ENCODE measurements at places on chromosomes 2 and 18.
A peak's percentile ranks its signal among the peaks of the same experiment; 100 is the strongest.

- DNase-seq = no peak
These were observed 73.5 kb downstream of the CCBE1 start for GRCh38 chr18:59623456-59624368.

- DNase-seq = no peak
These were observed 3.8 kb upstream of the ZNF24 start for GRCh38 chr18:35348001-35348400.

DNA sequence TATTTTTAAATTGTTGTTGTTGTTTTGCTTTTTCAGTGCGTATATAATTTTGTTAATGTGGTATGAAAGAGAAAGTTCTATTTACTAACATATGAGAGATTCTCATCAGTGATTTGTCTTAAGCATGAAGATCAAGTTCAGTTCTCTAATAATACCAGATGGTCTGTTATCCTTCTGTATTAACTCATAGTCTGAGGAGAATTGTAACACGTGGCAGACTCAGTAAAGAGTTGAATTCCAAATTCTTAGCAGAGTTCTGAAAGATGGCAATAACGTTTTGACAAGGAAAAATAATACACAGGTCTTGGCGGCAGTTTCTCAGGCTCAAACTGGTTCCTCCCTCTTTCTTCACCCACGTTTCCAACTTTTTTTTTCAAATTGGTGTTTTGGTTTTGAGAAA, 17.2 kb upstream of the COL3A1 start:
- no peak for DNase-seq

DNA sequence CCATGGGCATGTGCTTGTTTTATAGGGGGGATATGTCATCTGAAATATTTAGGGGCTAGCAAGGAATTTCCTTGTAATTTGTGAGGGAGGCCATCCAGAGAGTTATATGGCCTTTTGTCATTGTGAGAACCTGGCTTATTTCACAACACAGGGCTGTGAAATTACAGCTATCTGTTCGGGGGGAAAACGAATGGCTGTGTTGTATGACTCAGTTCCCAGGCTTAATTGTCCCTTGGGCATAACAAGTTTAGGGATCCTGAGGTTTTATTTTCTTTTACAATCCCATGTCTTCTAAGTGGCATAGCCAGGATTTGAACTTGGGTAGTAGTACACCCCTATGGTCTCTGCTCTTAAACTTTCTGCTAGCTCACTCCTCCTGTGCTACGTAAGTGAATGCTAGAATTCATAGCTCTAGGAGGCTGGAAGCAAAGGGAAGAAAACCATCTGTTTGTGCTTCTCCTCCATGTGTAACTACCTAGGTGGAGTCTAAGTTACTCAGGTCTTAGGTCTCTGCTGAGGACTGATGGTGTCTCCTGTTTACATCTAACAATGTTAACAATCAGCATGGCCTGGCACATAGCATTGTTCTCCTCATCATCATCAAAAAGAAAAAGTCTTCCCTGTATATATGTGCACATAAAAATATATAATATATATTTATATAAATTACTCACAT, 53.8 kb downstream of the SKA1 start:
- DNase-seq = no peak

- no peak for DNase-seq
These were observed 1.2 kb downstream of the STON1 start for GRCh38 chr2:48531141-48531648.

DNA sequence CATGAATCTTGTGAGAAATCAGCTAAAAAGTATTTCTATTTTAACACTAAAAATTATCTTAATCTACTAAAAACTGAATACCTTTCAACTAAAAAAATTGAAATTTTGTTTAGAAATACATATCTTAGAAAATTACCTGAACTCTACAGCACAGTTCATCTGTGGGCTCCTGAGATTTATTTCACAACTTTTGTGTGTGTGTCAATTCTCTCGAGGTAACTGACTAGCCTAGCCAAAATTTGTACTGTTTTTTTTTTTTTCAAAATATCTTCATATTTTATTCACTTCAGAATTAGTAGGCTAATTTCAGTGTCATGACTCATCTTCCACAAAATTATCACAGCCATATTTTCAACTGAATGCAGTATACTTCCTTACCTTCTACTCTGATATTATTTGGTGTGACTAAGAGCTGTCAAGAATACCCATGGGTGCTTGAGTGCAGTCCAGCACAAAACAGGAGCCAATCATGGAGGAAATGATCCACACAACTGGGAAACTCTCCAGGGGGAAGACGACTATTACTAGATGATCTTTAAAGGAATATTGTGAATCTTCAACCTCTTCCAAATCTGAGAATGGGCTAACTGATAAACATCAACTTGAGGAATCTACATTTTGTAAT, 174.6 kb downstream of the ZNF385B start:
- DNase-seq = no peak

- no peak for DNase-seq
These were observed 1.7 kb downstream of the CYBRD1 start for GRCh38 chr2:171524018-171524401.

- DNase-seq = no peak
These were observed 9.3 kb downstream of the NCK2 start for GRCh38 chr2:105754011-105754410.

- peak; percentile 46 for DNase-seq
These were observed 884.8 kb downstream of the EPHA4 start for GRCh38 chr2:220687231-220687843.

DNA sequence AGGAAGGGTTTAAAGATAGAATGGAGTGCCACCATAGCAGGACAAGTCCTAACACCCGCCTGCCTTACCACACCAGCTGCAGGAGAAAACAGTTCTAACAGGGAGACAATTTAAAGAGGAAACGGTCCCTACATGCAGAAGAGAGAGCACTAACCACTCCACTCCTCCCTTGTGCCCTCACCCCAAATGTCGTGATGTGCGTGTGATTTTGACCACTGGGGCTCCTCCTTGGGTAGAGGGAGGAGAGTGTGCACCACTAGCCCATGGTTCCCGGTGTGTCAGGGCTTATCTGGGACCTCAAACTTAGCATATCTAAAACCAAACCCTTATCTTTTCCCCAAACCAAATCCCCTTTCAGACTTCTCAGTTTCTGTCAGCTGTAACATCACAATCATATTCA, 105.5 kb upstream of the CCDC68 start:
- no peak for DNase-seq

DNA sequence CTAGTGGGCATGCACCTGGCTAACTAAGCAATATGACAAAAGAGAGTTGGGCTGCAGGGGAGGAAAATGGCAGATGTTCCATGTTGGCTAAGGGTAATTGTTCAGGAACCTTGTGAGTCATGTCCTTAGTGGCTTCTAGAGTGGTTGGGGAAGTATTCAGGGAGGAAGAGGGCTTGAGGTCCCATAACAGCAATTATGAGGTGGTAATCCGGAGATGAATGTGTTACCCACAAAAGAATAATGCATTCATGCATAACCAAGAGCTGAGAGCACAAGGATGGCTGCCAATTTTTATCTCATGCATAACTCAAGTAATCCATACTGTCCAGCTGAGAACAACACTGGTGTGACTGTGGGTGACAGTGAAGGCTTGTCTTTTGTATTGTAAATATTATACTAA, 42.9 kb downstream of the TMEFF2 start:
- DNase-seq = no peak

- no peak for DNase-seq
These were observed 40.2 kb upstream of the VRK2 start for GRCh38 chr2:58006256-58006951.

- no peak for DNase-seq
These were observed 82.6 kb downstream of the AGAP1 start for GRCh38 chr2:235576337-235576910.

GRCh38 chr2:236550290-236550689, 19.3 kb upstream of the ACKR3 start:
- DNase-seq = no peak

GRCh38 chr2:54558188-54559005, 102.3 kb downstream of the SPTBN1 start:
- peak; percentile 48 for DNase-seq

GRCh38 chr2:194745557-194746146, 911.4 kb upstream of the SLC39A10 start:
- DNase-seq = no peak

DNA sequence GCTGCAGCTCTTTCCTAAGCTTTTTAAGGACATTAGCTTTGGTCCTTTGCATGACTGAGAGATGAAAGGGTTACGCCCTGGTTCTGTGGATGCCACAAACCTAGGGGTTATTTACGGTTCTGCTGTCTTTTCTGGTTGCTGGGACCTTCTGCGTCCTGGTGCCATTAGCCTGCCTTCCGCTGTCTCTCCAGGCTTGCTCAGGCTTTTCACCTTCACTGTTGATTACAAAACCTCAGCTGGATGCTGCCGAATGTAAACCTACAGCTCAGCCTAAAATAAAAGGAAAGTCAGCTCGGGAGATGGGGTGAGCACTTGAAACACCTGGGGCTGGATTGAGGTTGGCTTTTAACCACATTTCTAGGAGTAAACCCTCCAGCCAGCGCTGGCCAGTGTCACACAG, 130.9 kb upstream of the ARHGAP28 start:
- no peak for DNase-seq

- DNase-seq = no peak
These were observed 41.7 kb downstream of the RAMP1 start for GRCh38 chr2:237900891-237901831.

DNA sequence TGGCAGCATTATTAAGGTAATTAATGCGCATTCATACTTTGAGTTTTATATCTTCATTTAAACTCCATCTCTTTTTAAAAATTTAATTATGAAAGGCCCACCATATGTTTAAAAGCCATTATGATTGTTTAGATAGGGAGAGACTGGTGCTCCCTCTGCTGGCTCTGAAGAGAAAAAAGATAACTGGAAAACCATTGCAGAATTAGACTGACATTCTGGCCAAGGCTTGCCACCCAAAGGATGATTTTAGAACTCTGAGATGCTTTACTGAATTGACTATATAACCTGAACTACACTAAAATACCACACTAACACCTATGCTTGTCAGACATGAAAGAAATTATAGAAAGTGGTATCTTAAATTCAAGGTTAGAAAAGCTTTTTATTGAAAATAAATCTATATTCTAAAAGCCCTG, 127.6 kb upstream of the SPOPL start:
- DNase-seq = no peak

DNA sequence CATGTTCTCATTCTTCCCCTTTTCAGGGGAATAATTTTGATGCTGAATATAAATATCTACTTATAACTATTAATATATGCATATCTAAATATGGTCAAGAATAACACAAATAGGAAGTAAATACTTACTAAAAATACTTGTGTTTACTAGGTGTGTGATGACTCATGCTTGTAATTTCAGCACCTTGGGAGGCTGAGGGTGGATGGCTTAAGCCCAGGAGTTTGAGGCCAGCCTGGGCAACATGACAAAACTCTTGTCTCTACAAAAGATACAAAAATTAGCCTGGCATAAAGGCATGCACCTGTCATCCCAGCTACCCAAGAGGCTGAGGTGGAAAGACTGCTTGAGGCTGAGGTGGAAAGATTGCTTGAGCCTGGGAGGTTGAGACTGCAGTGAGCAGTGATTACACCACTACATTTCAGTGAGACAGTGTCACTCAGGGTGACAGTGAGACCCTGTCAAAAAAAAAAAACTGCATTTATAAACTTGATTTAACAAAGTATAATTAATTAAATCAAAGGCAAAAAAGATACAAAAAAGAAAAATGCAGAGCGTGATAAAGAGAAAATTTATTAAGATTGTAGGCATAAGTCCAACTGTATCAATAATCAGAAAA, 703.1 kb upstream of the VRK2 start:
- DNase-seq = no peak

DNA sequence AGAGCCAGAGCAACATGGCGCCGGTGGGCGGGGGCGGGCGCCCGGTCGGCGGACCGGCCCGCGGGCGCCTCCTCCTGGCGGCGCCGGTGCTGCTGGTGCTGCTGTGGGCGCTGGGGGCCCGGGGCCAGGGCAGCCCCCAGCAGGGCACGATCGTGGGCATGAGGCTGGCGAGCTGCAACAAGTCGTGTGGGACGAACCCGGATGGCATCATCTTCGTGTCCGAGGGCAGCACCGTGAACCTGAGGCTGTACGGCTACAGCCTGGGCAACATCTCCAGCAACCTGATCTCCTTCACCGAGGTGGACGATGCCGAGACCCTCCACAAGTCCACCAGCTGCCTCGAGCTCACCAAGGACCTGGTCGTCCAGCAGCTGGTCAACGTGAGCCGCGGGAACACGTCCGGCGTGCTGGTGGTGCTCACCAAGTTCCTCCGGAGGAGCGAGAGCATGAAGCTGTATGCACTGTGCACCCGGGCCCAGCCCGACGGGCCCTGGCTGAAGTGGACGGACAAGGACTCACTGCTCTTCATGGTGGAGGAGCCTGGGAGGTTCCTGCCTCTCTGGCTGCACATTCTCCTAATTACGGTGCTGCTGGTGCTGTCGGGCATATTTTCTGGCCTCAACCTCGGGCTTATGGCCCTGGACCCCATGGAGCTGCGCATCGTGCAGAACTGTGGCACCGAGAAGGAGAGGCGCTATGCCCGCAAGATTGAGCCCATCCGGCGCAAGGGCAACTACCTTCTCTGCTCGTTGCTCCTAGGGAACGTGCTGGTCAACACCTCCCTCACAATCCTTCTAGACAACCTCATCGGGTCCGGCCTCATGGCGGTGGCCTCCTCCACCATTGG, 507 bp downstream of the CNNM4 start:
- DNase-seq = no peak

GRCh38 chr2:152585830-152586484, 131.3 kb downstream of the PRPF40A start:
- DNase-seq = no peak

DNA sequence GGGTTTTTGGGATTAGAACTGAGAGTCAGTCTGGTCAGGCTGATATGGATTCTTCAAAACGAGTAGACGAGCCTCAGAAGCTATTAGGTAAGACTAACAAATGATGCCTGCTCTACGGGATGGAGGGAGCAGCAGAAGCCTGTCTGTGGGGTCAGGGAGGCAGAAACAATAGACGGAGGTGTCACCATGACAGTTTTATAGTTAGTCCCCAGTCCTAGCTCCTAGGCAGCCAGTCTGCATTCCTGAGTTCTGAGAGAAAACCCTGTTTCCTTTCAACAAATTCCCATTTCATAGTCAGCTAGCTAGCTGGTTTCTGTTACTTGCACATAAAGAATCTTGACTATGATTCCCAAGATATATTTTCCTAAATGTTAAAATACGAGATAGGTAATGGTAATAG, 542.1 kb downstream of the PID1 start:
- no peak for DNase-seq

DNA sequence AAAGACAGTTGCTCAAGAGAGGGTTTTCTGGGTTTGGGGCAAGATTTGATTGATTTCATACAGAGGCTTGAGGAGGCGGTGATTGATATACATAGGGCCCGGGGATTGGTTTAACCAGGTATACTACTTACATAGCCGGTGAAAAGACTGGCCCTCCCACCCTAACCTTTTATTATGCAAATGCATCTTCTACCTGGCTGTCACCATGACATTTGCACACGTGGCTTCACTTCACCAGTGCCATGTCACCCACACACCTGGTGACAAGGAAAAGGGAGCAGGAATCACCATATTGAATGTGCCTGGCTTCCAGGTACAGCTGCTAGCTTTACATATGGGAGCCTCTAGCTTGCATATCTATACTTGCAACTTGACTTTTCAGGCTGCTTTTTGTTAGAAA, 9.7 kb downstream of the ERMN start:
- DNase-seq = no peak
